ENCODE measurements at places on chromosomes 6 and 20.

DNA sequence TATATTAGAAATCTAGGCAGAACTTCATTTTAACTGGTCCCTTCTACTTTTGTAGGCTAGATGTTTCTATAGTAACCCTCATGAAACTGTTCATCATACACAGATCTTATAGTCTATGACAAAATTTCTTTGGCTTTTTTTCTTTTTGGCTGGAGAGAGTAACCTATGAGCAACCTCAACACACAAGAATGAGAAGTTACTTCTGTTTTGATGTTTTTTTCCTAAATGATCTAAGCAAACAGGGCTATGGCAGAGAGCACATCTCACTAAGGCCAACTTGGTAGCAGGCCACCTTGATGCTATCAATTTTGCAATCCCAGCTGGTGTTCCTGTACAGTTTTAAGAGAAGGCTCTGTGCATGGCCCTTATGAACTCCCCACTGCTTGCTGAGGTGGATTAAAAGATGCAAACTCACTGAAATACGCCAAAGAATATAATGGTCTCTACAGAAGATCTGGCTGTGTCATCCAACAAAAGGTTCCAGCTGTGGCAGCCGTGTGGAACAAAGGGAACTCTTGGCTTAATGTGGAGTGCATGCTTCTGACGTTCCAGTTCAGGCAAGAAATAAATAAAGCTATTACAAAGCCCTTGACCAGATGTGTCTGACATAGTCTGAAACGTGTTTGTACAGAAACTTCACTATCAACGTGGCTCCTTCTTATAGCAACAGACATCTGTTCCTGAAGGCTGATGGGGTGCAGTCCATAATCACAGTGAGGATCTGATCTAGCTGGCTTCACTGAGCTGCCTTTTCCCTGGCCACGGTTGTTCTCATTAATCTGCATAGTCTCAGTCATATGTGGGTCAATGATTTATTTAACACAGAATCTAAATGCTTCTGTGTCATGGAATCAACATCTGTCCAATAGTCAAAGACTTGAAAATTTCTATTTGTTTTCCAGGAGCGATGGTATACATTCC is 481.1 kb downstream of the BMP2 start:
- no peak for DNase-seq

DNA sequence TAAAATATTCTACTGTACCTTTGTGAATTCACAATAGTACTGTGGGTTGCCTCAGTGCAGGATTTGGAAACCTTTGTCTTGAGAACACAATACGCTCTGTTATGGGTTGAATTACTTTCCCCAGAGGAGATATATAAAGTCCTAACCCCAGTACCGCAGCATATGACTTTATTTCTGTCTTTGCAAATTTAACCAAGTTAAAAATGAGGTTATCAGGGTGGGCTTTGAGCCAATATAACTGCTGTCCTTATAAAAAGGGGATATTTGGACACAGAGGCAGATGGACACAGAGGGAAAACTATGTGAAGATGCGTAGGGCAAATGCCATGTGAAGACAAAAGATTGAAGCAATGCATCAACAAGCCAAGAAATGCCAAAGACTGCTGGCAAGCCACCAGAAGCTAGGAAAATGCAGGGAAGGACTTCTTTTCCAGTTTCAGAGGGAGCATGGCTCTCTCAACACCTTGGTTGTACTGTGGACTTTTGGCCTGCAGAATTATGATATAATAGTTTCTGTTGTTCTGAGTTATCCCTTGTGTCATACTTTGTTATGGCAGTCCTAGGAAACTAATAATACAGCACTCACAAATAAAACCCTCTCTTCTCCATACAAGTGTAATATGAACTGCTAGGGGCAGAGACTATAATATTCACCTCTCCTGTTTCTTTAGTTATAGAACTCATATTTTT is 292.6 kb upstream of the SPTLC3 start:
- no peak for DNase-seq

GRCh38 chr20:9498322-9498721 is 16.1 kb upstream of the LAMP5 start:
- DNase-seq: no peak

DNA sequence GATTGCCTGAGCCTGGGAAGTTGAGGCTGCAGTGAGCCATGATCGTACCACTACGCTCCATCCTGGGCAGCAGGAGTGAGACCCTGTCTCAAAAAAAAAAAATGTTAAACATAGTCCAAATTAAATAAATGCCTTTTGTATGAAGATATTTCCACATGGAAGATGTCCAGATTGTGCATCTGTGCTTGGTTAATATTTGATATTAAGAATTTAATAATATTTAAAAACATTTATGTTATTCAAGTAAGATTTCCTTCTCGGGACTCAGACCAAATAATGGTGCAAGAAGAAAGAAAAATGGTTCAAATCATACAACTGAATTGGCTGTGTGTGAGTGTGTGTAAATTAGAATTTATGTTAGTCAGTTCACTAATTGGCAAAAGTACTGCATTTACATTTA is 202.5 kb downstream of the TBC1D7 start:
- no peak for DNase-seq

GRCh38 chr20:50281831-50282591 is 91.4 kb downstream of the CEBPB start:
- no peak for DNase-seq

GRCh38 chr20:15603978-15604805 is 969.1 kb downstream of the KIF16B start:
- no peak for DNase-seq

DNA sequence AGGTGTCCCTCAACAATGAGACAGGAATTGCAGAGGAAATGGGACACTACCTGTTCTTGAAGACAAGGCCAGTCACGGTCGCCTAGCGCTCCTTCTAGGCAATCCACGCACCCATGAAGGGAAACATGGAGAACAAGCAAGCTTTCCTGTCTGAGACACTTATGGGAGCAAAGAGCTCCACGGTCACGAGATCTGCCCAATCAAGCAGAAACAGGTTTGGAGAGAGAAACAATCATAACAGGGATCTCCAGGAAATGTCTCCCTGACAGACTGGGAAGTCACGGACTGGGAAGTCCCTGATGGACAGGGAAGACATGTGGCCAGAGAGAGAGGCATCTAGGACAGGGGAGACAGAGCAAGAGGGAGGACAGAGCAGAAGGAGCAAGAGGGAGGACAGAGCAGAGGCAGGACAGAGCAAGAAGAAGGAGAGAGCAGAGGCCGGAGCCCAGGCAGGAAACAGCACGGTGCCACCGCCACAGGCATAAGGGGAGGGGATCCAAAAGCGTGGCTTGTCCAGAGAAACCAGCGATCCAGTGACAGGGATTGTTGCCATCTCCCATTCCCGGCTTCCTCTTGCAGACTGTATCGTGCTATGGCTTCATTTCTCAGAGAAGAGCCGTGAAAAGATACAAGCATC is 167.8 kb upstream of the ZNF337 start:
- DNase-seq: no peak

- no peak for DNase-seq
These were observed 74.6 kb upstream of the XRN2 start for GRCh38 chr20:21228511-21228910.

DNA sequence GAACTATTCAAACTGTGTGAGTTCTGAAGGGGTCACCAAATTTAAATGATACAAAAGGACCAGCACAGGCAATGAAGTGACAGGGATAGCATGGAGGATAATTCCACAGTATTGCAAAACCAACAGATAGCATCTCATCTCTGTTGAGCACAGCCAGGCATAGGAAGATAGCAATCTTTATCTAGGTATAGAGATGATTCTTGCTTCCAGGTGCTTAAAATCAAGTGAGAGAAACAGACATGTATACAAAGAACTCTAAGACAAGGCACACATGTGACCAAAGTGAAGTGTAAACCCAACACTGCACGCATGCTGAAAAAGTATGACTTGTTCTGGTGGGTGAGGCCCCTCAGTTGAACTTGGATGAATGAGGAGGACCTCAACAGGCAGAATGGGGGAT is 48.4 kb upstream of the ARMC2 start:
- DNase-seq: no peak

DNA sequence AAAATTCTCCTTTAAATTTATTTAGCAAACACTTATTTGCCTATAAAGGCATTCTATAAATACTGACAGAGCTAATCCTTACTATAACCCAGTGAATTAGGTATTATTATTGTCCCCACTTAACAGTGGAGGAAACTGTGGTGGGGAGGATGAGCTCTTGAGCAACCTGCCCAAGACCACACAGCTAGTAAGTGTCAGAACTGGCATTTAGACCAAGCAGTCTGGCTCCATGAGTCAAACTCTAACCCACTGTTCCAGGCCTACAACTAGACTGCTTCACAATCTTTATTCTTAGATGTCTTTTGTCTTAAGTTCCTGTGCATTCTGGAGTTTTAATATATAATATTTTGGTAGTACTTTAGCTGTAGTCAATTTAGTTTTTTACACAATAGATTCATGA is 530.8 kb downstream of the BCKDHB start:
- no peak for DNase-seq

DNA sequence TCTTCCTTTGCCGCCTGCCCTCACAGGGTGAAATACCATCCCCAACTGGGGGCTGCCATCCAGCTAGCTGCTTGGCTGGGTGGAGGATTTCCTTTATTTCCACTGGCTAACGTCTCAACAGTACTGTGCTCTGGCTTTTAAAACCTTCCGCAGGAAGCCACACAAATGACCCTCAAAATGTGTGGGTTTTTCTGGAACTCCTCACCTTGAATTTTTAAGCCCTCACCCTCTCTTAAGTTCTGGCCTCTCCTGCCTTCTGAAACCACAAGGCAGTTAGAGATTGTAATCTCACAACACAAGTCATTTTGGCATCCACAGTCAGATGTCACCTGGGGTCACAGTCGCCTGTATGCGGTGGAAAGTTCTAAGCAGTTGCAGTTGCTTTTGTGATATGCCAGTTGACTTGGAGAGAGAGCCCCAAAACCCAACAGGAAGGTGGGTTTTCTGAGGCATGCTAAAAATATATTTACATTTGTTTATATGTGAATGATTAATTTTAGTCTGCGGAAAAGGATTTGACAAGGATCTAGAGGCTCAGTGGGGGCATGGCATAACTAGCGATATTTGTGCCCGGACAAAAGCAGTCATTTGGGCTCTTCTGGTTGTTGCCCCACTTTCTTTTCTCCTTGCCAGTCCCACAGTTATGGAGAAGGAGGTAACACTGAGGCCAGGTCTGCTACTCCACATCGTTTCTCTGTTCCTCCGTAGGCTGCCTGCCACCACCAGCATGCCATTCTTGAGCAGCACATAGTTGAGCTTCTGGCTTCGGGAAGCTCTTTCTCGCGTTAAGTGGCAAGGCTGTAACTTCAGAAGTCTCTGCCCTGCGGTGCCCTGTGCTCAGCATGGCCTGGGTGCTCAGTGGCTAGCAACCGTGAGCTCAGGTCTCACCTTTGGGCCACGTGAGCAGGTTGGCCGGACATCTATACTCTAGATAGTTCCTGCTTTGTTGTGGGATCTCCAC is 335.3 kb downstream of the CD83 start:
- DNase-seq: no peak

GRCh38 chr6:48628316-48628715 is 517.3 kb upstream of the PTCHD4 start:
- DNase-seq: no peak

DNA sequence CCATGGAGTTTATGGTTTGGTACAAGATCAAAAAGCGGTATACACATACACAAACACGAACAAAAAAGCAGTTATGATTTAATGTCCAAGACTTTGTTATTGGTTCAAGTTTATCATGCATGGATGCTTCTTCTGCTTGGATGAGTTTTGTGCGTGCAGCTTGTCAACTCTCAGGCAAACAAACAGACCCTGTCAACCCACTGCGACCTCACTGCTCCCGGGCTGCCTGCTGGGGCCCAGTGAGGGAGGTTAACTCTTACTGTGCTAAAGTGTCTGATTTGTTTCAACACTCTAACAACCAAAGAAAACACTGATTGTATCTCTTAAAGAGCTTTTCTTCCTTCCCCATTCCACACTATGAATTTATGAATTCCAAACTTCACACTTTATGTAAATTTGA is 26.8 kb upstream of the DDR1 start:
- no peak for DNase-seq

DNA sequence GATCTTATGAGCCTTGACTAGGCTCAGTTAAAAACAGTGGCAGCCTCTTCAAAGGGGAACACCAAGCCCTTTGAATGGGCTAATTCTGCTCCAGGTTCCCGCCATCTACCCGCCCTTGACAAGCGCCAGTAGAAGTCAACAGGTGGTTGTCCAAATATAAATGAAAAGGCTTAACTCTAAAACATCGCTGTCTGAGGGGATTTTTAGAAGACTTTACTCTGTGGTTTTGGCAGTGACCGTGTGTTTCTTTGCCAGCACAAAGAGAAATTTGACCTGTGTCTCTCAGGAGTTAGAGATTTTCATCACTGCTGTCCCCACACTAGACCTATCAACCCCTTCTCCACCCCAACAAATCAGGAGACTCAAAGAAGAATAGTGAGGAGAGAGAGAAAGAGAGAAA is 19.8 kb upstream of the SIM1 start:
- DNase-seq: no peak

DNA sequence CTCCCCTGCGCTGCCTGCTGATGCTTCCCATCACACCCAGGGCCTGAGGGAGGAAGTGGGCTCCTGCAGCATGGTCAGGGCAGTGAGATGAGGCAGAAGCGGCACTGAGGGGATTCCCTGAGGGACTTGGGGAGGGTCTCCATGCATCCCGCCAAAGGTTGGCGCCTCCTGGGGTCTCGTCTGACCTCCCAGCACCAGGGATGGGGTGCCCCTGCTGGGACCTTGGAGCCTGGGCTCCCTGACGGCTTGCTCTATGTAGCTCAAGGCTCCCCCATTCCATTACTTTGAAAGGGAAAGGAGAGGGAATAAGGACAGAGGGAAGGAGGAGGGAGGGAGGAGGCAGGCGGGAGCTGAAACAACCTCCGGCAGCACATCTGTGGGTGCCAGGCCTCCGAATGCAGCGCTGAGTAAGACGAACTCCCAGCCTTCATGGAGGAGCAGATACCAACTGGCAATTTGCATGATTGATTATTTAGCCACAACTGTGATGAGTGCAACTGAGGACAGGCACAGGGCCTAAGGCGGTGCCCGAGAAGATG is 259.3 kb downstream of the ERMARD start:
- no peak for DNase-seq

- peak; percentile 97 for DNase-seq
These were observed 4.5 kb upstream of the TAF8 start for GRCh38 chr6:42045538-42046460.

GRCh38 chr6:16576451-16577368 is 184.6 kb downstream of the ATXN1 start:
- no peak for DNase-seq

DNA sequence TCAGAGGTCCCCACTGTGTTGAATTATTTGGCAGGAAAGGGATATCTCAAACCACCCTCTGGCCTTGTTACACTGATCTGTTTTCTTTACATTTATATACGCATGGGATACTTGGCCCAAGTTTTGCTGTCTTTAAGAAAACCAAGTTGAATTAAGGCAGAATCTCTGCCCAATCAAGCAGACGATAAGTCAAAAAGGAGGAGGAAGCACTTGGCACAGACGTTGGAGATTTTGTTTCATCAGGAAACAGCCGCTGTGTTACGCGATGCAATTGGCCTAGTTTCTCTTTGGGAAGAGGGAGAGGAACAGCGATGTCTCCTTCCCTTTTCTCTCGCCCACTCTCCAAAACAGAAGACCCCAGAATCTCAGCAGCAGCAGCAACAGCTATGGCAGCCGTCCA is 20.2 kb upstream of the NAA20 start:
- no peak for DNase-seq

Data from coronary artery (tissue), 2 donors.